ENCODE measurements at places on chromosomes 5 and 9. TPM values are rescaled to one million over a fixed set of nuclear protein-coding genes. Genes with fewer than 3 reads are reported as not detected.

- H3K4me3 ChIP-seq: peak overlapping the region; percentile 28
- H3K27ac ChIP-seq: peak overlapping the region; percentile 26
- peaks cover 72% of the 10 kb centered on the region for H3K4me1 ChIP-seq
- no peak for DNase-seq
- H3K36me3 ChIP-seq: peaks cover 12% of the 10 kb centered on the region
- no peaks in the 10 kb centered on the region for H3K27me3 ChIP-seq
Observed at GRCh38 chr5:102758576-102758975, 3.5 kb downstream of the PAM start.

- no peak for DNase-seq
- H3K4me1 ChIP-seq: no peaks in the 10 kb centered on the region
- H3K36me3 ChIP-seq: no peaks in the 10 kb centered on the region
- H3K27me3 ChIP-seq: no peaks in the 10 kb centered on the region
Observed at GRCh38 chr9:113934829-113935676, 58.9 kb downstream of the ZNF618 start.

GRCh38 chr9:135330307-135330631 lies 149.3 kb upstream of the PPP1R26 start:
- no peak overlapping the region for H3K4me3 ChIP-seq

- no peak overlapping the region for H3K27ac ChIP-seq
- no peak overlapping the region for H3K4me3 ChIP-seq
- H3K4me1 ChIP-seq: no peaks in the 10 kb centered on the region
Observed at GRCh38 chr5:60851626-60852025, 7.6 kb upstream of the ELOVL7 start.

DNA sequence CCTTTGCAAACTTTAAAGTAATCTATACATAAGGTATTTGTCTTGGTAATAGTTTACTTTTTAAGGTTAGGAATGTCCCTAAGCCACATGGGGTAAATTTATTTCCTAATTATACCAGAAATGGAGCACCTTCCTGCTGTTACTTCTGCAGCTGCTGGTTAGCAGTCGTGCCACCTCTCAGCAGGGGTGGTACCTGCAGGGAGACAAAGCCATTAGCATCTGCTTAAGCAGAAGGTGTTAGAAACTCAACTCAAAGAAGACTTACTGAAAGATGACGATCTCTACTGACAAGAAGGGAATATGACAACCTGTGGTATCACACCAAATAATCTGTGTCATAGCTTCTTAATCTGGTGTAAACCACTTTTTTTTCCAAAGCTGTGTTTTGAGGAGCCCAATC lies 173.7 kb downstream of the BRINP1 start:
- no peak overlapping the region for H3K4me3 ChIP-seq
- no peak for DNase-seq
- H3K27ac ChIP-seq: no peak overlapping the region
- no peaks in the 10 kb centered on the region for H3K36me3 ChIP-seq

DNA sequence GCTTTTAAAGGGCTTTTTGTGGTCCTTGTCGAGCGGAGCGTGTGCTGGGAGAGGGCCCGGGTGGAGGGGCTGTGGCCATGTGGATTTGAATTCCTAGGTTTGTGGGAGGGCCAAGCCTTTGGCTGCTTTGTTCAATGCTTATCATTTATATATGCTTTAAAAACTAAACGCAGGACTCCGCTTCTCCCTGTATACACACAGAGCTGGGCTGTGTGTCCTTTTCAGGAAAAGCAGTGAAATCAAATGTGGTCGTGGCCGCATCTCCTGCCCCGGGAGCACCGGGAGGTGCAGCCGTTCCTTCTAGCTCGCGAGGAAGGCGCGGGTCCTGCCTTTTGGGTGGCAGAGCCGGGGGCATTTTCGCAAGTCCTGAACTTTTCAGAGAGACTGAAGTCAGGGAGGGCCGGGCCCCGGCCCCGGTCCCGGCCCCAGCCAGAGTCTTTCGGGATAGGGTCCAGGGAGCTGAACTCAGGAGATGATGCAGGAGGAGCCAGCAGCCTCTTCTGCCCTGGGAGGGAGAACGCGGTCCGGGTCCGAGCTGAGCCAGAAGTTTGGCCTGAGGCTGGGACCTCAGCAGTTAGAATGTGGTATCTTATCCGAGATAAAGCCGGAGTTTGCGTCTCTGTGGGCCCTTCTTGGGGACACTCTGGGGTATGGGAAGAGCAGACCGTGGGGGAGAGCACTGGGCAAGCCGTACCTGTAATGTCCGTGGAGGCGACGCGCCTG lies 158.8 kb downstream of the C9orf152 start:
- H3K4me1 ChIP-seq: peaks cover 26% of the 10 kb centered on the region
- H3K36me3 ChIP-seq: no peaks in the 10 kb centered on the region
- H3K27ac ChIP-seq: no peak overlapping the region
- H3K27me3 ChIP-seq: peaks cover 34% of the 10 kb centered on the region

DNA sequence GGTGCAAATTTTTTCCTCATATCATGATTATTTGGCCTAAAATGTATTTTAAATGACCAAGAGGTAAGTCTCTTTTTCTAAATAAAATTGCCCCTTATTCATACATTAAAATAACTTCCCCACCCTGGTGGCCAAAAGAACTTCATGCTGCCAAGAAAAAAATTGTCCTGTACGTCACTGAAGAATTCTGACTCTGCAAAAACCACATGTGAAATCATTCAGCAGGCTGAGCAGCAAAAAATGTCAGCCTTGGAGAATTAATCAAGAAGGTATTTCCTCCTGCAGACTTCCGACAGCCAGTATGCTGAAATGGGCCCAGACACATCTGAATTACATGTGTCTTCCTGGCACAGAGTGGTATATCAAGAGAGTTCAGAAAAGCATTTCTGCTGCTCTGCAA lies 94.6 kb upstream of the HMHB1 start:
- H3K27me3 ChIP-seq: no peaks in the 10 kb centered on the region
- H3K4me1 ChIP-seq: no peaks in the 10 kb centered on the region
- H3K27ac ChIP-seq: no peak overlapping the region
- H3K4me3 ChIP-seq: no peak overlapping the region
- no peaks in the 10 kb centered on the region for H3K36me3 ChIP-seq

GRCh38 chr9:95771556-95772246 lies 103.8 kb upstream of the ERCC6L2 start:
- no peak overlapping the region for H3K4me3 ChIP-seq
- peaks cover 7% of the 10 kb centered on the region for H3K27me3 ChIP-seq
- no peak overlapping the region for H3K27ac ChIP-seq
- H3K4me1 ChIP-seq: peaks cover 15% of the 10 kb centered on the region

DNA sequence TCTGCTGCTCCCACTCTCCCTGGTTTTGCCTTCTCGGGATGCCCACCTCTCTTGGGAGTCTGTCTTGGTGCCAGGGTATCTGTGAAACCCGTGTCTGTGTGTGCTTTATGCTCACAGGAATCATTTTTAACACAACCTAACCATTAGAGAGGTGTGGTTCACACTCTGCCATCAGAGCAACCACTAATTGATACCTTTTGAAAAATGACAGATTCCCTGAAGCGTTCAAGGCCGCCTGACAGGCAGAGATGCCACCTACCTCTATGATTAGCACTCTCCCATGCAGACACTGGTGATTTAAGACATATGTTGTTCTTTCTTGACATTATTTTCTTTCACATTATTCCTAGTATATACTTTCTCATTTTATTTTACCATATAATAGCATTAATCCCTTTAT lies 207.3 kb upstream of the SGCD start:
- no peak overlapping the region for H3K4me3 ChIP-seq
- H3K4me1 ChIP-seq: no peaks in the 10 kb centered on the region
- peaks cover 12% of the 10 kb centered on the region for H3K27me3 ChIP-seq

- H3K4me1 ChIP-seq: peaks cover 4% of the 10 kb centered on the region
- no peak overlapping the region for H3K4me3 ChIP-seq
- no peak overlapping the region for H3K27ac ChIP-seq
- DNase-seq: no peak
- no peaks in the 10 kb centered on the region for H3K36me3 ChIP-seq
- no peaks in the 10 kb centered on the region for H3K27me3 ChIP-seq
Observed at GRCh38 chr9:128296340-128297220, 20.5 kb downstream of the SWI5 start.

- no peak overlapping the region for H3K27ac ChIP-seq
- no peaks in the 10 kb centered on the region for H3K27me3 ChIP-seq
- H3K4me1 ChIP-seq: peaks cover 9% of the 10 kb centered on the region
- no peak overlapping the region for H3K4me3 ChIP-seq
Observed at GRCh38 chr5:56176155-56176798, 56.9 kb downstream of the ANKRD55 start.

GRCh38 chr5:132653716-132654115 lies 4.3 kb upstream of the IL13 start:
- peaks cover 29% of the 10 kb centered on the region for H3K4me1 ChIP-seq
- no peak for DNase-seq
- H3K36me3 ChIP-seq: peaks cover 2% of the 10 kb centered on the region
- H3K27ac ChIP-seq: no peak overlapping the region
- H3K4me3 ChIP-seq: no peak overlapping the region
- peaks cover 38% of the 10 kb centered on the region for H3K27me3 ChIP-seq

GRCh38 chr9:5791870-5792269 lies 41.0 kb downstream of the ERMP1 start:
- H3K27me3 ChIP-seq: no peaks in the 10 kb centered on the region
- peaks cover 57% of the 10 kb centered on the region for H3K36me3 ChIP-seq
- peaks cover 61% of the 10 kb centered on the region for H3K4me1 ChIP-seq
- no peak for DNase-seq

- no peaks in the 10 kb centered on the region for H3K36me3 ChIP-seq
- H3K4me1 ChIP-seq: no peaks in the 10 kb centered on the region
- no peaks in the 10 kb centered on the region for H3K27me3 ChIP-seq
- H3K4me3 ChIP-seq: no peak overlapping the region
Observed at GRCh38 chr5:17898766-17899165, 264.5 kb downstream of the TAF11L14 start.

GRCh38 chr9:70540016-70540415 lies 125.6 kb upstream of the KLF9 start:
- H3K27ac ChIP-seq: no peak overlapping the region
- H3K4me1 ChIP-seq: peaks cover 2% of the 10 kb centered on the region
- DNase-seq: no peak
- no peaks in the 10 kb centered on the region for H3K27me3 ChIP-seq

DNA sequence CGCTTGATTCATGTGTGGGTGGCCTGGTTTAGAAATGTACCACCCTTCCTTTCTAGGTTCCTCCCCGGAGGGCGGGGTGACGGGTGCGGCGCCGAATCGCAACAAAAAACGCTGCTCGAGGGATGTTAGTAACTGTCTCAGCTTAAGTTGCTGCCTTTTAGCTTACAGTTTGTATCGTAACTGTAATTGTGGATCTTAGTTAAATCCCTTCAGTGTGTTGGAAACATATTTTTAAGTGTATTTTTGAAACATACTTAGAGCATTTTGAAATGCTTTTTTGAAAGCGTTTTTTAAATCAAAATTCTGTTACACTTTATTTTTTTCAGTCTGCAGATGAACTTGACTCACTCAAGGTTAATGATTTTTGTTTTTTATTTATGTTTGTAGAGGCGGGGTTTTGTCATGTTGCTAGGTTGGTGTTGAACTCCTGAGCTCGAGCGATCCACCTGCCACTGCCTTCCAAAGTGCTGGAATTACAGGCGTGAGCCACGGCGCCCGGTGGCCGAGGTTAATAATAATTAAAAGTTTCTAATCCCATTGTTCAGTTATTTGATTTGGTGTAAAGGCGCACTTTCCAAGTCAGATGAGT lies 997 bp upstream of the CHD1 start:
- peaks cover 51% of the 10 kb centered on the region for H3K4me1 ChIP-seq
- no peaks in the 10 kb centered on the region for H3K27me3 ChIP-seq
- peaks cover 25% of the 10 kb centered on the region for H3K36me3 ChIP-seq
- H3K27ac ChIP-seq: peak overlapping the region; percentile 99
- DNase-seq: no peak

GRCh38 chr5:110951373-110951791 lies 120.1 kb upstream of the TSLP start:
- H3K4me3 ChIP-seq: no peak overlapping the region
- H3K27me3 ChIP-seq: peaks cover 3% of the 10 kb centered on the region
- DNase-seq: no peak
- H3K4me1 ChIP-seq: no peaks in the 10 kb centered on the region
- H3K27ac ChIP-seq: no peak overlapping the region
- H3K36me3 ChIP-seq: no peaks in the 10 kb centered on the region

GRCh38 chr5:16152601-16153568 lies 26.7 kb downstream of the MARCHF11 start:
- H3K27me3 ChIP-seq: no peaks in the 10 kb centered on the region
- H3K4me3 ChIP-seq: no peak overlapping the region
- H3K4me1 ChIP-seq: no peaks in the 10 kb centered on the region
- H3K36me3 ChIP-seq: no peaks in the 10 kb centered on the region
- H3K27ac ChIP-seq: no peak overlapping the region

DNA sequence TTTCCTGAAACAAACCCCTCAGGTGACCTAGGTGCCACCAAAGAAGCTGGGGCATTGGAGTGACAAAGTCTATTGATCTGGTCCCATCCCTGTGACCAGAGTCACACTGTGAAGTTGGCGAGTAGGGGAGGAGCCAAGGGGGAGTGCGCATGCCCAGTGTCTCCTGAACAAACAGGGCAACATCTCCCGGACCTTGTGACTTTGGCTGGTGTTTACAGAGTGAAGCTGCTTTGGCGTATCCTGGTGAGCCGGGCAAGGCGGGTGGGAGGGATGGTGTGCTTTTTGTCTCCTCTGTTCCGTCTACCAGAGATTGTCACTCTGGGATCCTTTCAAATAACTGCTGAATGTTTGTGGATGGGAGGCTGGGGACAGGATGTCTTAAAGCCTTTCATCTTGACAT lies 204.5 kb downstream of the HSPA4 start:
- peaks cover 13% of the 10 kb centered on the region for H3K4me1 ChIP-seq
- no peak overlapping the region for H3K4me3 ChIP-seq
- H3K36me3 ChIP-seq: no peaks in the 10 kb centered on the region
- no peaks in the 10 kb centered on the region for H3K27me3 ChIP-seq
- no peak for DNase-seq
- H3K27ac ChIP-seq: no peak overlapping the region

The EIF4EBP3 gene
- total RNA-seq: 19.6 TPM

The PTAR1 gene
- 38.2 TPM for total RNA-seq

The NMUR2 gene
- total RNA-seq: not detected

The FBLL1 gene
- not detected for total RNA-seq

The SPATA9 gene
- not detected for total RNA-seq

The TAF11L10 gene
- total RNA-seq: not detected

The C5orf58 gene
- total RNA-seq: not detected

The LIX1 gene
- total RNA-seq: not detected

The BRINP1 gene
- total RNA-seq: not detected

Measured in activated CD8-positive, alpha-beta T cell treated with anti-CD3 and anti-CD28 coated beads for 36 hours (primary cell).